ENCODE measurements at places on chromosomes 6 and 20.
A peak's percentile ranks its signal among the peaks of the same experiment; 100 is the strongest.

DNA sequence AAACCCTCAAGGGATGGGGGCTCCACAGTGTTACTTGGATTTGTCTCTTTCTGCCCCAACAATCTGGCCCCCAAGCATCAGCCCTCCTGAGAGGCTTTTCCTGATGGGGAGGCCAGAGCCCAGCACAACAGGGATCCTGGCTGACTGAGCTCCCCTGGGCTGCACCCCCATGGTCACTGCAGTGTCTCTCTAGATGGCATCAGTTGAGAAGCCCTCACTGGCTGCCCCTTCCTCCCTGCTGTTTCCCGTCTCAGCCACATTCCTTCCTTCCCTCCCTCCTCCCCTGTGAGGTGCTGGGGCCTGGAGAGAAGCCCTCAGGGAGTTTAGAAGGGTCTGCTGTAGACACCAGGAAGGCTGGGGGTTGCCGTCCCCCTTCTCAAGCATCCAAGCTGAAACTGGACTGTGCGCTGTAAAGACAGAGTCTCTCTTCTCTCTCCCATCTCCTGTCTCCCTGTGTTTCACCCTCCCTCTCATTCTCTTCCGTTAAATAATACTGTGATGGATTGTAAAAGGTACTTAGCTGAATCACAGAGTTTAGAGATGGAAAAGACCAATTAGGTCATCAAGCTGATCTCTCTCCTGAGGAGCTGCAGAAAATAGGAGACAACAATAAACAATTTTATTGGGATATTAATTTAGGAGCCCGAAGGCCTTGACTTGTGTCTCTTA is 29.7 kb downstream of the SAYSD1 start:
- no peak for DNase-seq

- no peak for DNase-seq
Measured at GRCh38 chr6:143394389-143394788, 56.1 kb downstream of the ADAT2 start.

DNA sequence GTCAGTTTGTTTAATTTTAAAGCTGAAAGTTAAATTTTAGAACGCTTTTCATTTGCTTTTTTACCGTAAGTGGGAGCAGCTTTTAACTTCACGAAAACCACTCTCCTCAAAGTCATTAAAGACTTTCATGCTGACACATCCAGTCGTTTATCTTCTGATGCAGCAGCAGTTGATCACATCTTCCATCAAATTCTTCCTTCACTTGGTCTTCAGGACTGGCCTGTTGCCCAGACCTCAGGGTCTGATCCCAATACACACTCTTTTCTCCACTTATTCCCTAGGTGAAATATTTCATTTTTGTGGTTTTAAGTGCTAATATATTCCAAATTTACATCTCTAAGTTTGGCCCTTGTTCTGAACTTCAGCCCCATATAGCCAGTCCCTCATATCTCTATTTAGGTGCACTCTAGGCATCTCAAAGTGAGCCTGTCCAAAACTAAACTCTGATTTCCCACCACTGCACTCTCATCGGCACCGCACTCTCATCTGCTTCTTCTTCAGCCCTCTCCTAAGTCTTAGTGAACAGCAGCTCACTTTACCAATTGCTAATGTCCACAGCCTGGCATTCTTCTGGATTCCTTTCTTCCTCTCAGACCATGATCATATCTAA is 20.4 kb downstream of the AFDN start:
- no peak for DNase-seq

DNA sequence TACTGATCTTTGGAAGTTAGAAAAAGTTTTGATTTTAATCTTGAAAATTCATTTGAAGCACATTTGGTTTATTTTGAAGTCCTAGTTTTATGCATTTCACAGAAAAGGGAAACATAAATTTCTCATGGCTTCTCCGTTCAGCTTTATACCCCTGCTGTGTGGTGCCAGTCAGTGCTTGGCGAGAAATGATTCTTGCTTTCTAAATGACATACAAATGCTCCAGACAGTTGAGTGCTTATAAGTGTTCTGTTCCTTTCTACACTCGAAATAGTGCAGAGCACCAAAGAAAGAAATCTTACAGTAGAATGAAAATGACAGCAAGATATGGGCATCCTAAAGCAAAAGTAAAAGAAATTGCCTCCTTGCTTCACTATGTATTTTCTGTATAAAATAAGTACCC is 9.0 kb upstream of the ZNF292 start:
- DNase-seq, result no peak

DNA sequence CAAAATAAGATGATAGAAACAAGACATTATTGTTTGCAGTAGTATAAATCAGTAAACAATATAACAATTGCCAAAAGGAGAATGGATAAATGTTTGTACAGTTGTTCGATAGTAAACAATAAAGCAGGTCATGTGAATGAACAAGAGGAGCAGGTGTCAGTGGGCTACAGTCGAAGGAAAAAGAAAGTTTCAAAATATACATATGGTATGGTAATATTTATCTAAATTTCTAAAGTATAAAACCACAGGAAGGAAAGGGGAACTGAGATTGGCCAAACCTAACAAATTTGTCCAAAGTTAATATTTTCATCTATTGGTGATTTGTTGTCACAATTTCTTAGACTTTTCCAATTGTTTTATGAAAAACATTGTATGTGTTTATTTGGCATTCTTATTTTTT is 110.9 kb downstream of the SH3BGRL2 start:
- DNase-seq, result no peak

GRCh38 chr6:67493682-67494081 is 1141.4 kb upstream of the ADGRB3 start:
- DNase-seq, result no peak

DNA sequence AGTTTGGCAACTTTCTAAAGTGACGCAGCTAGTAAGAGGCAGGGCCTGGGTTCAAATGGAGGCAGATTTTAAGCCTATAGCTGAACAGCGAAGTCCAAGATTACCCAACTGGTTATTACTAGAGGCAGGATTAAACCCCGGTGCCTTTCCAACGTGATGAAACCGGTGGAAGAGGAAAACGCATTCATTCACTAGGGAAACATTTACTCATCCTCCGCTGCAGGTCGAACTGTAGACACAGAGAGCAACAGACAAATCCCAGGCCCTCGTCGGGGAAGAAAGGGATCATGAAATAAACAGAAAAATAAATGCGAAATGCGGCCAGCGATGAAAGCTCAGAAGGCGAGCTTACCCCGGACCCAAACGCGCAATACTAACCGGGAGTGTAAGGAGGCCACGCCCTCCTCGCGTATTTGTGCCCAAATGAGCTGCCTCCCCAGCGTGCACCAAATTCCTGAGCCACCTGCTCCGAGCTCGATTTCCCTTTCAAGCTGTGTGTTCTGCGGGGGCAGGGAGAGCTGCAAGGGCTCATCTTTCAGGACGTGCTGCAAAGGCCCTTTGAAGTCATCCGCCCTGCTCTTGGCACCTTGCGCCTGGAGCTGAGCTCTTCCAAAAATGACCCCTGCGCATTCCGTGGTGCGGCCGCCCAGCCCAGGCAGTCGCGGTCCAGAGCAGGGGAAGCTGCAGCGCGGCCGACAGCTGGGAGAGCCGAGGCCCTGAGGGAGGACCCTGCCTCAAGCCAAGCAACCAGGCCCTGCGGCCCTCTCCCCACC is 46.9 kb downstream of the PDYN start:
- DNase-seq, result no peak

DNA sequence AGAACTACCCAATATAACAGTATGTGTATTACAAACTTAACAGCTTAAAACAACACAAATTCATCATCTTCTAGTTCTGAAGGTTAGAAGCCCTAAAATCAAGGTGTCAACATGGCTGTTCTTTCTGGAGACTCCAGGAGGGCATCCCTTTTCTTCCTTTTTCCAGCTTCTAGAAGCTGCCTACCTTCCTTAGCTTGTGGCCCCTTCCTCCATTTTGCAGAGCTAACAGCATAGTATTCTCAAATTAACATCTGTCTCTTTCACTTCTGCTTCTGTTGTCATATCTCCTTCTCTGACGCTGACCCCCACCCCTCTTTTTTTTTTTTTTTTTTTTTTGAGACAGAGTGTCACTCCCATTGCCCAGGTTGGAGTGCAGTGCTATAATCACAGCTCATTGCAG is 52.8 kb upstream of the AKIRIN2 start:
- DNase-seq, result no peak

DNA sequence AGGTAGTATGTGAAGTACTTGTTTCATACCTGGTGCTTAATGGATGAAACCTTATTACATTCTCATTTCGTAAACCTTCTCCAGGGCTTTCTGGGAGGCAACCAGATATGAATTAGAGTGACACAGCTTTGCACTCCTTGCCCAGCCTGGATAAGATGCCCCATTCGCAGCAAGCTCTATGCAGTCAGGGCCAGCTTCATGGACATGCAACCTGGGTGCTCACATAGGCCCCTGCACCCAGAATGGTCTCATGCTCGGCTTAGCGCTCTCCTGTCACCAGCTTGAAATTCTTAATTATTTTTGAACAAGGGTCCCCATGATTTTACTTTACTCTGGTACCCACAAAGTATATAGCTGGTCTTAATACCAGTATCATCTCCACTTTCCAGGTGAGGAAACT is 11.3 kb upstream of the PTGIS start:
- no peak for DNase-seq

DNA sequence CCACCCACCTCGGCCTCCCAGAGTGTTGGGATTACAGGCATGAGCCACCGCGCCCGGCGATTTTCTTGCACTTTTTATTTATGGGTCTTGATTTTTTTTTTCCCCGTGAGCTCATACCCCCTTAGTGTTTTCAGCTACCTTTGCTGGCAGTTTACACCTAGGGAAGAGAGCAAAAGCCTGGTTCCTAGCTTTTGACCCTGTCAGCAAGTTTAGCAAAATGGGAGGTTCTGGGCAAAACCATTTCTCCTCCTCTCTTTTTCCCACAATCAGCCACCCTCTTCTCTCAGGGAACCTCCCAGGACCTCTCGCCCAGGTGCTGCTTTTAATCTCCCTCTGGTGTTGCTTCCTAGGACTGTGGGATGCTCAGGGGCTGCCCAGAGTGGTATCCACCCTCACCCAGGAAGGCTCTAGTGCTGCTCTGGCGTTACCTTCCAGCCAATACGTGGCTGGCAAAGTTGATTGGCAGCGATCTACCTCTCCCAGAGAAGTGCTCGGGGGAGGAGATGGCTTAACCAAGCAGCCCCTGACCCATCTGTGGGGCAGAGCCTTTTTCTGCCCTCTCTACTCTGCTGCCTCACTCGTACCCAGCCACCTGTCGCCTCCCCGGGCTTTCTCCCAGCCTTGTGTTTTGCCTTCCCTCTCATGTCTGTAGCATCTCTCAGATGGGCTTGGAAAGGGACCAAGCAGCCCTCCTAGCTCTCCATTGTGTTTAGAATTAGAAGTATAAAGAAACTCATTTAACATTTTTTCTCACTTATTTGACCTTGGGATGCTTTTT is 37.4 kb downstream of the KAT14 start:
- DNase-seq, result no peak

DNA sequence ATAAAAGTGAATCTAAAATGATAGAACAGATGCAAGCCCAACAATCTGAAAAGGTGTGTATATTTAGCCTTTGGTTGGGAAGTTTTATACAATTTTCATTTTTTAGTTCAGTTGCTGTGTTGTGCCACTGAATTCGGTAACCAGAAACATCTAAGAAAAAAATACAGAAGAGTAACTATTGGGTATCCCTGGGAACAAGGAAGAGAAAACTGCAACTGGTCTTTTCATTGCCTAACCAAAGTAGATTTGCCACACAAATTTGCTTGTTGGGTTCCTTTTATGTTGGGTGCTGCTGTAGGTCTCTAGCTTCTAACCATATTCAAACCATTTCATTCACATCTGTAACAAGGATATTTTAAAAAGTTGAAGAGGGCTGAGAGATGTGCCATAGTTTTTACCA is 2.8 kb upstream of the TMEM30A start:
- DNase-seq, result no peak

GRCh38 chr6:36769676-36770499 is 69.4 kb downstream of the CPNE5 start:
- DNase-seq, result no peak

DNA sequence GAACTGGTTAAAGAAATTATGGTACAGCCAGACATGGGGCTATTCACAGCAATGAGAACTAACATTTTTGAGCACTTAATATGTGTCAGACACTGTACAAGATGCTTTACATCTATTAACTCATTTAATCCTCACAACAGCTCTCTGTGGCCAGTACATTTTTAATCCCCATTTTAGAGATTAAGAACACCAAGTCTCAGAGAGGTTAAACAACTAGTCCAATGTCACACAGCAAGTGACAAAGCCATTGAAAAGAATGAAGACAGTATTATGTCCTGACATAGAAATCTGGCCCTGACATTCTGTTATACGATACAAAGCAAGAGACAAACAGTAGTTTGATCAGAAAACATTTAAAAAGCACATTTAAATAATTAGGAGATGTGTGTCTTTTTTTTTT is 3.8 kb upstream of the CSNK2A1 start:
- no peak for DNase-seq

DNA sequence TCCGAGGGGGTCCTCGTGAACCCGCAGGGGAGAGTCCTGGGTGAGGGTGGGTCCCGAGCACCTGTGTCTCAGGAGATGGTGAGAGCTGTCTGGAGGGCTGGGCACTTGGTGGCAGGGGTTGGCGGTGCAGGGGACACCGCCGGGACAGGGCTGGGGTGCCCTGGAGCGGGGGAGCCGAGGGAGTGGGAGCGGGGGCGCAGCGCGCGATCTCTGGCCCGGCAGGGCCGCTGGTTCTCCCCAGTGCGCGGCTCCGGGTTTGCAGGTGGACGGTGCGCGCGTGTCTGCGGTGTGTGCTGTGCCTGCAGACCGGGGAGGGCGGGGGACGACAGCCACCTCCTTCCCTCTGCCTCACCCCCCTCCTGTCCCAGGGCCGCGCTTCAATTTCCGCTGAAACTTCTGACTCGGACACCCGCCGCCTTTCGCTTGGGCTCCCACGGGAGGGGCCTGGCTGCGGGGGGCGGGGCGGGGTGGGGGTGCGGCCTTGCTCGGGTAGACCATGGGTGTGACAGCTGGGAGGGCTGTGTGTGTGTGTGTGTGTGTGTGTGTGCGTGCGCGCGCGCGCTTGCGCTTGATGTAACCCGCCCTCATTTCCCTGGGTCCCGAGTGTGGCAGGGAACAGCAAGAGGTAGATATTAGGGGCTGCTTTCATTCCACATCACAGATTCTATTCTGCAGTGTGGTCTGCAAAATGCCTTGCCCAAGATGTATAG is 1.2 kb downstream of the TRIB3 start:
- peak; percentile 89 for DNase-seq

DNA sequence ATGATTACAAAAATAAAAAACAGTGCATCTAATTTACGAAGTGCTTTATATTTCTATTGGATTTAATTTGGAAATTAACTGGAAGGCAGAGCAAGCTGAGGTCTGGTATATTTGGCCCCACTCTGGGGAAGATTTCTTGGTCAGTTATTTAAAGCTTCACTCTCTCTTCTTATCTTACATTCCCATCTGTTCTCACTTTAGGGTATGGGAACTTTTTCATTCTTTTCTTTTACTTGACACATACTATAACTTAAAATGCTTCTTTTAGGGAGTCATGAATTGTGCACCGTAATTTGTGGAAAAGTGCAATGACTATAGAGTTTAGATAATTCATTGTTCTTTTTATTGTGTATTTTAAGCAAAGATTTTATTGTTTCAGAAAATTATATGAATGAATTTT is 170.4 kb downstream of the BCKDHB start:
- DNase-seq, result no peak

- no peak for DNase-seq
Measured at GRCh38 chr6:122829456-122829855, 40.4 kb downstream of the SMPDL3A start.

GRCh38 chr6:157194643-157195042 is 128.7 kb downstream of the TMEM242 start:
- no peak for DNase-seq

Measured in T-helper 1 cell (primary cell).